ENCODE measurements at places on chromosomes 6 and 20.

DNA sequence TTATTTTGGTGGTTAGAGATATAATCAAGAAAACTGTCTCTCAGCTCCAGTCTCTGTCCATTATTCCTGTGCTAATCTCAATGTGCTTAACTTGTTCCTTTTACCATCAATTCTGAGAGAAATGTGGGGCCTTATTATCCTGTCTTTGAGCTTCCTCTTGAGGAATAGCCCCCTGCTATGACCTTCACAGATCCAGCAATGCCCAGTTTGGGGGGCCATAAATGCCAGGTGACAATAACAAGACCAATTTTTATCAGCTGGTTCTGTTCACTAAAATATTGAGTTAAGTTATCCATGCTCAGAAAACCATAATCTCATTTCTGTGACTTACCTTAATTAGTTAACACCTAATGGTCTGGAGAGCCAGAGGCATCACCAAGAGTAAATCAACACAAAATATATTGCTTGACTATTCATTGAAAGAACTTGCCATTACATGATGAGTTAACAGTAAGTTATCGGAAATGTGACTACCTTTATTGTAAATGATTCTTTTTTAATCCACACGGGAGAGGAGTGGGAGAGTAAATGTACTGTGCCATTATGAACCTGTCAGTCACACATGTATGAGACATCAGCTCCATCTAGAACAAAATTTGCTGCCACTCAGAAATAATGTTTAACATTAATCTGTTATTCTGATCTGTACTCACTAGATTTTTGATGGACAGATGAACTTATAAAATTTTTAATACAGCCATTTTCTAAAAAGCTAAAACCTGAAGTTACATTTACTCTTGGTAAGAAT is 149.7 kb downstream of the ID4 start:
- no peak for DNase-seq

- DNase-seq = no peak
Observed at GRCh38 chr6:52503851-52504781, 72.7 kb downstream of the TRAM2 start.

DNA sequence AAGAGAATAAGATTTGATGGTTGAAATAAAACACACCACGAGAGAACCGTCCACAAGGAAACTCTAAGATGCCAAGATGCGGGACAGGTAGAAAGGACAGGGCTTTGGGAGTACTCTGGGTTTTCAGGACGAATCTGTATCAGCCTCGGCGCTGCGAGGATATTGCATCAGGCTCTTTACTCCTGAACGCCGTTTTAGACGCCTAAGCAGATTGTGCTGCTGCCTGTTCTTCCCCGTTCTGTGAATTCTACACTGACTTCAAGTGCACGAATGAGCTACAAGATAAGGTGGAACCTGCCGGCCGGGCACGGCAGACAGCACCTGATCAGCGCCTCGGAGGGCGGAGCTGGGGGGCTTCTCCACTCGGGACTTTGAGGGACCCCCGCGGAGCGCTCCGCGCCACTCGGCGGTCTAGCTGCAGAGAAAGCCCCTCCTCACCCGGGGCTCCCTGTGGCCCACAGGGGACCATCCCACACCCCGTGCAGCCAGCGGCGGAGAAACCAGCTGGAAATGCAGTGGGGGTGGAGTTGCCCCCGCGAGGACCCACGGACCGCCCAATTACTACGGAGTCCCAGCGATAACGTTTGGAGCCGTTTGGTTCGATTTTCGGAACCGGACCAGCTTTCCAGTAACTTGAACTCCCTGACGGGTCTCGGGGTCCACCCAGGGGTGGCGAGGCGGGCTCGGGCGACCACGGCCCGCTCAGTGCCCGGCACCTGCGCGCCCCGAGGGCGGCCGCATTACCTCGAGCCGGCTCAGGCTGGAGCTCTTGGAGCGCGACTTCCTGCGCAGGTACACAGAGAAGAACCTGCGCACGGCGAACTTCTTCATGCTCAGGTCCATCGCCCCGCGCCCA is 646 bp downstream of the RPS6KA2 start:
- DNase-seq = peak; percentile 44

GRCh38 chr6:110178626-110179405 is 654 bp downstream of the WASF1 start:
- DNase-seq = peak; percentile 67

GRCh38 chr20:3749689-3750531 is 17.4 kb downstream of the HSPA12B start:
- DNase-seq = peak; percentile 35

GRCh38 chr6:39896701-39897100 is 37.6 kb downstream of the MOCS1 start:
- DNase-seq = no peak

GRCh38 chr20:58990651-58991445 is 9.8 kb downstream of the NELFCD start:
- DNase-seq = no peak

- peak; percentile 77 for DNase-seq
Observed at GRCh38 chr6:33904050-33904746, 100.4 kb upstream of the MLN start.

DNA sequence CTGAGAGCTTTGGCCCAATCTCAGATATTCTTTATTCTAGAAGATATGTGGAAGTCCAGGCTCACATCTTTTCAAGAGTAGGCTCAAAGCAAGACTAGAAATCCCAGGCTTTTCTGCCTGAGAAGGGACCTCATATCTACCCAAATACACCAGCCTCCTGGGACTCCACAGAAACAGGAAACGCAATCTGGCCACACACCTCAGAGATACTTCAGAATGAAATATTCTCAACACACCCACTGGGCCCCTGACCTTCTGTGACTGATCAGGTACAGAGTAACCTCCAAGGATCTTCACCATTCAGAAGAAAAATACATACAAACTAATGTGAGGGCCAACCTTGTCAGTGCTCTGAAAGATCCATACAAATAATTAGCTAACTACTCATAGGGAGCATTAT is 183.2 kb downstream of the HIVEP2 start:
- no peak for DNase-seq

DNA sequence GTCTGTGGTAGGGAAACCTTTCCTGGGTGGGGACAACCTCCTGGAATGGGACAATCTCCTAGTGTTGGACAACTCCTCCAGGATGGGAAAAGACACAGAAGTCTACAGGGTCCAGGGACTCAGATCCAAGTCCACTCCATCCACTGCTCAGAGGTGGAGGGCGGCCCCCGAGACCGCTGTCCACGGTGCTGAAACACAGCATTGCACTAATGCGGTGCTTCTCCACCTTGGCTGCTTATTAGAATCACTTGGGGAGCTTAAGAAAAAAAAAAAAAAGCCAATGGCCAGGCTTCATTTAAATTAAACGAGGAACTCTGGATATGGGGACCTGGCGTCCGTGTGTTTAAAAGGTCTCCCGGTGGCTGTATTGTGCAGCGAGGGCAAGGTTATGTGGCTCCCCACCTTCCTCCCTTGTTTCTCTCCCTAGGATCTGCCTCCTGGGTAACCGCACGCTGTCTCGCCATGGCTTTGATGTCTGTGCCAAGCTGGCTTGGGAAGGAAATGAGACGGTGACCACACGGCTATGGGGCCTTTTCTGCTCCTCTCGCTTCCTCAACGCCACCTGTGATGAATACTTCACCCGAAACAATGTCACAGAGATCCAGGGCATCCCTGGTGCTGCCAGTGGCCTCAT is 12.0 kb downstream of the SLC12A5 start:
- peak; percentile 41 for DNase-seq

DNA sequence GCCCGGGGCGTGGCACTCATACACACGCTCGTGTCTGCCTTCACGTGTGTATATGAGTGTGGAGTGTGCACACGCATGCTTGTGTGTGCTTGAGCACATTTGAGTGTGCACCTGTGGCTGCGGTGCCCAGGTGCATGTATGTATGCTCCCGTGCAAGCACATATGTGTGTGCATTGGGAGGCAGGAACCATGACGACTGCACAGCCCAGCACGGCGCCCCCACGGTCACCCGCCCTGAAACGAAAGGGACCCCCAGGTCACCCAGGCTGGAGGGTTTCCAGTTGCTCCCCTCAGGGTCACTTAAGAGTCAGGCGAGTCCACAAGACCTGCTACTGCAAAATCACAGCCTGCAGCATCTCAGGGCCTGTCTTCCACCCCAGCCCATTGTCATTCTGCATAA is 94.7 kb downstream of the YTHDF1 start:
- no peak for DNase-seq

- DNase-seq = no peak
Observed at GRCh38 chr20:57161478-57162361, 104.7 kb downstream of the BMP7 start.

DNA sequence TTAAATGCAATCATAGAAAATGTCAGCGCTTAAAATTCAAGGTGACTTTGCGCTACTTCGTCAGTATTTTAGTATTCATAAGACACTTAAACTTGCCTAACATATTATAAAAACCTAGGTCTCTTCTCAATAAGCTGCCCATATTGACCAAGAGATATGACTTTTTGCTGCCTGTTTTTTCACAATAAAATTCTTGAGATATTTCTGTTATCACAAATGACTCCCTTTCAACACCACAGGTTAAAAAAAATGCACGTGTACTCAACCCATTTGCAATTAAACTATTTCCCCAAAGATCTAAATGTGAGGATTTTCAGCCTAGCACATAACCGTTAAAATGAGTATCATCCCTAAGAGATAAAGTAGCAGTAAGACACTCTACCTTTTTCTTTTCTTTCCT is 10.7 kb downstream of the ATXN1 start:
- no peak for DNase-seq

DNA sequence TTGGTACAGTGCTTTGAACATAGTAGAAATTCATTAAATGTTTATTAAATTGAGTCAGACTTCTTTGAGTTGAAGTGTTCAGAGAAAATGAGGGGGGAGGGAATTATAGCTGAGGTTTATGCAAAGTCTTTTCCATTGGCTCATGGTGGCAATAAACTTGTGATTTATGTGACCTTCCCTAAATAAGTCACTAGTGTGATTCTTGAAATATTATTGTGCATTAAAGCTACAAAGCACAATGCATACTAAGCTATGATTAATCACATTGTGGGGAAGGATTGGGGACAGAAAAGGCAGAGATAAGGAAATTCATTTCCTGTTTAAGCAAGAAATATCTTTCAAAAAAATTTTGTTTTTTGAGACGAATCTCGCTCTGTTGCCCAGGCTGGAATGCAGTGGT is 877.5 kb downstream of the TFAP2A start:
- DNase-seq = no peak

GRCh38 chr6:48977573-48977972 is 485.5 kb downstream of the MMUT start:
- DNase-seq = no peak

DNA sequence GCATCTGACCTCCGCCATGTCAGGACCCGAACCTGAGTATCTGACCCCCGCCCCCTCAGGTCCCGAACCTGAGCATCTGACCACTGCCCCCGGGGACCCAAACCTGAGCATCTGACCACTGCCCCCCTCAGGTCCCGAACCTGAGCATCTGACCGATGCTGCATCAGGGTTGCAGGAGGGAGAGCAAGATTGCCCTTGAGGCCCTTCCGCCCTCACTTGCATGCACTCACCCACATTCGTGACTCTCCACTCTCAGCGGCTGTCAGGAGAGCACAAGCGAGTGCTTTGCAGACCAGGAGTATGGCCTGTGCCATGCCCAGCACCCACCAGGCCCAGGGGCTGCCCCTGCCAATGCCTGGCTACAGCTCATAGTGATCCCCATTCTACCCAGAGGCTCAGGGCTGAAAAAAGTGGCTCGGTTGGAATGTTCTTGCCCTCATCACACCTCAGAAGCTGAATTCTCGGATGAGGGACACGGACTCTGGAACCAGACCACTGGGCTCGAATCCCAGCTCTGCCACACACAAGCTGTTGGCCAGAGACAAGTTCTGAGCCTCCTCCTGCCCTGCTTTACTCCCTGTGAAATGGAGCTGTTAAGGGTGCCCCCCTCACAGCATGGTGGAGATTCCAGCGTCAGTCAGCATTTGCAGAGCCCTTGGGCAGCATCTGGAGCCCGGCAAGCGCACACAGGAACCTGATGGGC is 82.1 kb downstream of the DLL1 start:
- DNase-seq = no peak

- no peak for DNase-seq
Observed at GRCh38 chr6:145808239-145808638, 6.4 kb downstream of the FBXO30 start.

GRCh38 chr6:139833592-139833991 is 459.1 kb upstream of the CITED2 start:
- DNase-seq = no peak

- no peak for DNase-seq
Observed at GRCh38 chr20:38892091-38892981, 33.9 kb upstream of the FAM83D start.

DNA sequence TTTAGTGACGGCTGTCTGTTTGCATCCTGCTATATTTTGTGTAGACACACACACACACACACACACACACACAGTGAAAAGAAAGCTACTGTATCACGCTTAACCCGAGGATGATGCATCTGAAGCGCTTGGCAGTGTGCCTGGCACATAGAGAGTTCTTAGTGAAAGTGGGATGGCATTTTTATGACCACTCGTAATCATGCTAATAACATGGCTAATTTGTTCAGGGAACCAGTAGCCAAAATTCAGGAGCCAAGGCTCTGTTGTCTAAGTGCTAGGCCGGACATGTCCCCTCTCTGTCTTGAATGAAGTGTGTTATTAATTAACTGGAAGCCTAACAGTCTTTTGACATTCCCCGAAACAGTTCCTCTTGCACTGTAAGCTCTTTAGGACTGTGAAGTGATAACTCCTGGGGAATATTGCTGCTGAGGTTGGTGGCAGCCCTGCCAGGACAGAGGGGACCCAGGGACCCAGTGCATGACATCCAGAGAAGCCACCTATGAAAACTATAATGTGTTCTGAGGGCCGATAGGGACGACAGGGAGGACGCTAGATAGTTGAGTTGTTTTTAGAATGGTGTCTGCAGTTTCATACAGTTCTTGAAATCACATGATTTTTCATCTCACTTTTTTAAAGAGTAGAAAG is 45.0 kb upstream of the IRF4 start:
- DNase-seq = no peak

GRCh38 chr6:111515259-111515658 is 32.2 kb upstream of the REV3L start:
- DNase-seq = no peak
